ENCODE measurements at places on chromosomes 5 and 9. TPM values are rescaled to one million over a fixed set of nuclear protein-coding genes. Genes with fewer than 3 reads are reported as not detected.

GRAMD2B gene
- 37.9 TPM for total RNA-seq

SLC6A18 gene
- not detected for total RNA-seq

TMEM252 gene
- total RNA-seq, result not detected

TRIP13 gene
- total RNA-seq, result 48.1 TPM

HAPLN1 gene
- not detected for total RNA-seq

UNC13B gene
- total RNA-seq, result 15.8 TPM

PCA3 gene
- not detected for total RNA-seq

ACOT12 gene
- total RNA-seq, result not detected

NLN gene
- 45.0 TPM for total RNA-seq

PCDHB16 gene
- total RNA-seq, result under 0.01 TPM

SHISAL2B gene
- not detected for total RNA-seq

CAPSL gene
- not detected for total RNA-seq

ASPN gene
- total RNA-seq, result 2.1 TPM

KCNV2 gene
- not detected for total RNA-seq

CD180 gene
- not detected for total RNA-seq

CLPTM1L gene
- total RNA-seq, result 157 TPM

ANGPTL2 gene
- 3.0 TPM for total RNA-seq

GMCL2 gene
- not detected for total RNA-seq

VPS13A gene
- 17.0 TPM for total RNA-seq

HSDL2 gene
- total RNA-seq, result 39.5 TPM
